ENCODE measurements at places on chromosomes 11 and 22.

DNA sequence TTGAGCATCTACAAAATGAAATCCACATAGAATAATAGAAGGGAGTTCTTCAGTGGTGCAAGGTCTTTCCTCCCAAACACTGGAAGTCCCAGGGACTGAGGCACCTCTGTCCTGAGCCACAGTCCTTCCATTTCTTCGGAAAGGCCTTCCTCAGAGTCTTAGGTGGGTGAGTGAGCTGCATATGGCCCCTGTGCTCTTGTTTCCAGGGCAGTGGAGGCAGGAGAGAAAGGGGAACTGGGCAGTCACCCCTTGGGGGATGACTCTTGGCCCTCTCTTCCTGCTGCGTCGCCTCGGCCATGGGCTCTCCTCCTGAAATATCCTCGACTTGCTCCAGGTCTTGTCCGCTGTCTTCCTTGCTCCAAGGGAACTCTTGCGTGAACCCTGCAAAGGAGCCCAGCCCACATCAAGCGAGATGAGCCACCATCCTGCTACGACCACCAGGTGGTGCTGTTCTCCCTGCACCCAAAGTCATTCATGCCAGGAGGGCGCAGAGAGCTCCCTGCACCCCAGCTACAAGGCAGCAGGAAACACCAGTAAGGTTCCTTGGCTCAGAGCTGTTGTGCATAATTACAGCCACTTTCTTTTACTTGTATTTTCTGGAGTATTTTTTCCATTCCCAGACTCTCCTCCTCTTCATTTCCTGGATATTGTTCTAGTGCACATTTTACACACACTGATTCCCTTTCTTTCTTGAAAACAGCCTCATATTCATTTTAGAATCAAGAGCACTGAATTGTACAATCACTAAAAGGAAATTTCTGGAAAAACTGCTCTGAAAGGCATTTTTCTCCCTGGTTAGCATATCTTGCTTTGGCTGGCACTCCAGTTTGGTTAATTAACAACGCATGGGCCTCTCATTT lies 397.8 kb downstream of the OPCML start:
- DNase-seq: no peak

DNA sequence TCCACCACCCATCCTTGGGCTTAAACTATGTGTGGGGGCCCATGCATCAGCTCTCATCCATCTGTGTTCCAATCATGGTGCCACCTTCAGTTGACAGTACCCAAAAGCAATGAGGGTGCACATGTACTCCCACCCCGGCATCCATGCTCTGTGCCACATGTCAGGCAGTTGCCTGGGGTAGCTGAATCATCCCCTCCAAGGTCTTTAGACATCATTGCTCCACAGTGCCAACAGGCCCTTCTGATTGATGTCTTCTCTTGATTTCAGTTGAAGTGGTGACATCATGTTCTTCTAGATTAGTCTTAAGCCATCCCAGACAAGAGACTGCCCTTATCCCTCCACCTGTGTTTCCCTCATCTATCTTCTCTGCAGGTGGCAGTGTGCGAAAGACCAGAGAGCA lies 42.5 kb downstream of the TMPRSS5 start:
- DNase-seq: no peak

DNA sequence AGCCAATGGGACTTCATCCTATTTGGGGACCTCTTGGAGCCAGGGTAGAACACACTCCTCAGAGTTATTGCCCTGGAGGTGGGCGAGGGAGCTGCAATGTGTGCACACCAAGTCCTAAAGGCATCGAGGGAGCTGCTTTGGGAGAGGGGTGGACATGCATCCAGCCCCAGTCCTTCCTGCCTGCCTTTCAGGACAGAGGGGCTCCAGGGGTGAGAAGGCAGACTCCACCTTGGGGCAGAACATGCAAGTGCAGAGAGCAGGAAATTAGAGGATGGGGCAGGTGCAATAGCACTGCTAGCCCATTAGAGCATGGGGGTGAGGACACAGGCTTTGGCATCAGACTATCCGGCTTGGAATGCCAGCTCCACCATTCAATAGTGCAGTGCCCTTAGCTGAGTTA lies 288.5 kb downstream of the OPCML start:
- DNase-seq: no peak

GRCh38 chr11:8720868-8721608 lies 38.4 kb downstream of the RPL27A start:
- no peak for DNase-seq

DNA sequence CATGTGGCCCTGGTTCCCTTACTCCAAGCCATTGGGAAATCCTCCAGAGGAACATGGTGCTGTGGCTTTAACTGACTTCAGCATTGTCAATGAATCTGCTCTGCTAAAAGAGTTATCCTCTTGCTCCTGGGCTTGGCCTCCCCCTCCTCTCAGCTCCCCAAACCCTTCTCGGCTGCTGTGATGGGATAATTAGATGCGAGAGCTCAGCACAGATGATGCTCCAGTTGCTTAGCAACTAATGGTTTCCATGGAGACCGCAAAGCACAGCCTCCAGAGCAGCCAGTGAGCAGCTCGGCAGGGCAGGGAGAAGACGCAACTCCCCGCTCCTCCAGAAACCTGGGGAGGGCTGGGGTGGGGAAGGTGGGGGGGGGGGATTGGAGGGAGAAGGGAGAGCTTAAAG lies 2.8 kb upstream of the UPK2 start:
- DNase-seq: no peak

- DNase-seq: no peak
Observed at GRCh38 chr22:48096851-48097665, 1334.6 kb downstream of the TBC1D22A start.

- no peak for DNase-seq
Observed at GRCh38 chr11:57456960-57457642, 3.2 kb upstream of the RTN4RL2 start.

DNA sequence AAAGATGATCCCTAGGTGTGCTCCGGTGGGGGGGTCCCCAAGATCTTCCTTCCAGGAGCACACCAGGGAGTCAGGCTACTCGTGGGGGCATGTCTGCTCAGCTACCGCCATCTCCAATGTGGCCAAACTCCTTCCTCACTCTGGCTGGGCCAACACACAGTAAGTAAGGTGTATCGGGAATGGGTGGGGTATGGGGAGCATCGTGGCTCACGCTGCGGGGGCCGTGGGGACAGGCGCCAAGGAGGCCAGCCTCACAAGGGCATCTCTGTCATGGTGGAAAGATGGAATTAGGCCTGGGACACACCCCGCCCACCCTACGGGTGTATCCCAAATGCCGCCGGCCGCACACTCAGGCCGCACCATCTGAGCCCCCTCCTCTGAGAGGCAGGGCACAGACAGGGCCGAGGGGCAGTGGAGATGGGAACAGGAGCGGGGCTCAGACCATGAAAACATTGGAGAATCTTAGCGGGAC lies 8.3 kb downstream of the IGF2 start:
- DNase-seq: no peak

DNA sequence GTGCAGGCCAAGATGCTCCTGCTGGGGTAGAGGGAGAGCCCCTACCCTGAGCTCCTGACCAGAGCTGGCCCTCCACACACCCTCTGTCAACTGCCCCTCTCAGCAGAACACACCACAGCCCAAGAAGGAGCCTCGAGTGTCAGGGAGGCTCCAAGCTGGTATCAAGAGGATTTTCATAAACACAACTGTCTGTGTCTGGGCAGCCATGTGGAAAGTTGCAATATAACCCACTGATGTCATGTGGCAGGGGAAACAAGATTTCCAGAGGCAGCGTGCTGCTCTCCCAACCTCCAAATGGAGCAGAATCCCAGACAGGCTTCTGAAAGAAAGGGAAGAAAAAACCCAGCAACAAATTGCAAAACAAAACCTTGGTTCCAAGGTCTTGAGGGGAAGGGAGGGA lies 569.9 kb downstream of the BUD13 start:
- DNase-seq: no peak

- DNase-seq: no peak
Observed at GRCh38 chr22:38077096-38077495, 6.9 kb downstream of the SLC16A8 start.

- no peak for DNase-seq
Observed at GRCh38 chr11:19501631-19502030, 211.0 kb upstream of the NAV2 start.

DNA sequence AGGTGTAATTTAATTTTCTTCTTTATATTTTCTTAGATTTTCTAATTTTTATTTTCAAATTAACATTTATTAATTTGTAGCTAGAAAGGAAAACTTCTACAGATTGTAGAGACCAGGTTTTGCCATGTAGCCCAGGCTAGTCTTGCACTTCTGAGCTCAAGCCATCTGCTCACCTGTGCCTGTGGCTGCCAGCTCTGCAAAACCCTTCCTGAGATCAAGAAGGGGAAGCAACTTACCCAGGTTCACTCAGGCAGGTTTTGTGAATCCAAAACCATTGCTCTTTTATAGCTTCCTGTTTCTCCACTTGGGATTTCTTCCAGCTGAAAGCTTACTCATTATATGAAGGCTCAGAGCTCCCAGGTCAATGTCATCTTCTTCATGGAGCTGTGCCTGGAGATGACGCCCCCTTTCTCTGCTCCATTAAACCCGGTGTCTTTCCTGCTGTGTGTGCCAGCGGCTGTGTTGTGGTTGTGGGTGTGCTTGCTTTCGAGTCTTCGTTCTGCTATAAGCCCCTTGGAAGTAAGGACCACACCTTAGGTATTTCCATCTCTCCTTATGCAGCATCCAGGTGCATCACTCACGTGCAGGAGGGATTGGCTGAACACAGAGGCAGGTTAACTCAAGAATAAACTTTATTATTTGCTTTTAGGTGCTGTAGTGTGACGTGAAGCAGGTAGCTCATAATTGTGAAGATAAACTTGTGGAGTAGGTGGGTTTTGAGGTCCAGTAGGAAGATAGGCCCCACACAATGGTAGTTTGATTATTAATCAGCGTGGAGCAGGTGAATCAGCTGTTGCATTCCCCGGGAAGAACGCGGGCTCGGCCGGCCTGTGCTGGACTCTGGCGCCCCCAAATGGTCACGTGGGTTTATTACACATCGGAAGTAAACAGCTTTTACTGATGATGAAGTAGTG lies 42.2 kb upstream of the INCENP start:
- peak; percentile 31 for DNase-seq

GRCh38 chr11:63915961-63916836 lies 765 bp downstream of the RCOR2 start:
- no peak for DNase-seq

GRCh38 chr11:15179167-15179566 lies 64.4 kb downstream of the INSC start:
- DNase-seq: peak; percentile 26

- no peak for DNase-seq
Observed at GRCh38 chr11:120658071-120658423, 146.5 kb downstream of the GRIK4 start.

GRCh38 chr11:86570451-86570850 lies 102.0 kb downstream of the ME3 start:
- no peak for DNase-seq

- no peak for DNase-seq
Observed at GRCh38 chr11:46277622-46278386, at the start of gene CREB3L1. TSS of gene CREB3L1 (plus strand) at chr11:46277662. CDS start at chr11:46278112, 450 bp downstream.

DNA sequence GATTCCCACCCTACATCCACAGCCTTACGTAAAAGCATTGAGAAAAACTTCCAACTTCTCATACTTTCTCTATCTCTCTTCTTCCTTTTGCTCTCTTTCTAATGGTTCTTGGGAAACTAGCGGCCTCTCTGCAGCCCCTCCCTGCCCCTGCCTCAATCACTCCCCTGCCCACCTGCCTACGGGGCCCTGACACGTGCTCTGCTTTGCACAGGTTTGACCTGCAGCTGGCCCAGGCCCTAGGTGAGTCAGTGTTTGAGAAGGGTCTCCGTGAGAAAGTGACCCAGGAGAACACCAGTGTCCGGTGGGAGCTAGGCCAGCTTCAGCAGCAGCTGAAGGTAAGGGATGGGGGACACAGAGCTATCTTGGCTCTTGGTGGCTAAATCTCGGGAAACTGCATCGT lies 160.4 kb downstream of the MYO18B start:
- no peak for DNase-seq

DNA sequence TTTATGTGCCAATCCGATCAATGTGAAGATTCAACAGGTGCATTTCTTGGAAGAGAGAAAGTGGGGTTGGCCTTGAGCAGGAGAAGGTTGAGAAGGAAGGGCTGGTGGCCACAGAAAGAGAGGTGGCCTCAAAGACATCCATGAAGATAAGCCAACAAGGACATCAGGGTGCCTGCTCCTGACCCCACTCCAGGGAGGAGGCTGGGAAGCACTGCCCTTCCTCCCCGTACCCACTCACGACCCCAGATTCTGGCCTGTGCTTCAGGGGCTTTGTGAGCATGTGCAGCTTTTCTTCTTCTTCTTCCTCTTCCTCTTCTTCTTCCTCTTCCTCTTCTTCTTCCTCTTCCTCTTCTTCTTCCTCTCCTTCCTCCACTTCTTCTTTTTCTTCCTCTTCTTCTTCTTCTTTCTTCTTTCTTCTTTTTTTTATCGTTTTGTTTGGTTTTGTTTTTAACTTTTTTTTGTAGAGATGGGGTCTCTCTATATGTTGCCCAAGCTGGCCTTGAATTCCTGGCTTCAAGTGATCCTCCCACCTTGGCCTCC lies 30.3 kb downstream of the DKK3 start:
- no peak for DNase-seq

GRCh38 chr11:83612891-83613766 lies 327.0 kb upstream of the CCDC90B start:
- no peak for DNase-seq

- no peak for DNase-seq
Observed at GRCh38 chr22:49326558-49326957, 501.1 kb downstream of the BRD1 start.

DNA sequence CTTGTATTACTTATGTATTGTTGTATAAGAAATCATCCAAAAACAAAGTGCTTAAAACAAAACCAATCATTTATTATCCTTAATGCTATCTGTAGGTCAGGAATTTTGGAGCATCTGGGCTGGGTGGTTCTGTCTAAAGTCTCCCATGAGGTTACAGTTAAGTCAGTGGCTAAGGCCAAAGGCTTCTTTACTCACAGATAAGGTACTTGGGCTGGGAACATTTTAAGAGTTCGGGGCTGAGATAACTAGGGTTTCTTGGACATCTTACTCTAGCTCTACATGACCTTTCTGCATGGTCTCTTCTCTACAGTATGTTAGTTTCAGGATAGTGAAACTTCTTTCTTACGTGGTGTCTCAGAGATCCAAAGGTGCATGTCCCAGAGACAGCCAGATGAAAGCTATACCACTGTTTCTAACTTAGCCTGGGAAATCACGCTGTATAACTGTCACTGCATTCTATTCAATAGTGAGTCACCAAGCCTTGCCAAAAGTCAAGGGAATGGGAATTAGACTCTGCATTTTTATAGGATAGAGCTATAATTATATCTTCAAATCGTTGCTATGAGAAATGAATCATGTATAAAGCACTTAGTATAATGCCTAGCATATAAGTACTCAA lies 29.6 kb downstream of the SOX6 start:
- DNase-seq: no peak

- DNase-seq: no peak
Observed at GRCh38 chr11:65918211-65919140, at the start of gene C11orf68. TSS of gene C11orf68 (minus strand) at chr11:65919062. CDS start at chr11:65919031, 31 bp downstream.
